NAMALWA (cell line): ENCODE measurements at places on chromosomes 5 and 9.

DNA sequence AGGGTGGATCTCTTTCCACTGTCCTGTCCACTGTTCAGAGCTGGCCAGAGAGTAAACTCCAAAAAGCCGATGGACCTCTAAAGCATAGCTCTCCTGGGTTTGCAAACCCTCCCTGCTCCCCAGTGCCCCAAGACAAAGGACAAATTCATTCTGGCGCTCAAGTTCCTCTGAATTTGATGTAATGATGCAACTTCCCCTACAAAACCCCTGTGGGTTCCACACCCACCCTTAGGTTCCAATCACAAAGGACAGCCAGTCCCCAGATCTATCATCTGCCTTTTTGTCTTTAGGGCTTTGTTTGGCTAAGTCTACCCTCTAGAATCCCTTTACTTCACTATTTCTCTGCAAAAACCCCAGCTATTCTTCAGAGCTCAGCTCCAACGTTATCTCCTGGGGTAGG, 57.4 kb upstream of the SLC25A51 start:
- no peak for DNase-seq

- DNase-seq: no peak
These were observed 199.4 kb downstream of the AUH start for GRCh38 chr9:91162311-91162710.

DNA sequence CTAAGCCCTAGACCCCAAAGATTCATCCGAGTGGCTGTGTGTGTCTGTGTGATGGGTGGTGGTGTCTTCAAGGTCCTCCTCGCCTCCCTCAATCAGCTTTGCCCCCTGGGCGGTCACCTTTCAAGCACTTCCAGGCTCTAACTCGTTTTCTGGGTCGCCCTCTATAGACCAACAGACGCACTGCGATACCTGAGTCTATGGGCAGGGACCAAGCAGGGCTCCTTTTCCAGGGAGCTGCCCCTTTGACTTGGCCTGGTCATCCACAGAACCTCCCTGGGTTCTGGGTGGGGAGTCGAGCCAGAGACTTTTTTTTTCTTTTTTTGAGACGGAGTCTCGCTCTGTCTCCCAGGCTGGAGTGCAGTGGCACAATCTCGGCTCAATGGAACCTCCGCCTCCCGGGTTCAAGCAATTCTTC, 1.1 kb downstream of the SLC27A4 start:
- peak; percentile 89 for DNase-seq

GRCh38 chr5:170269579-170269978, 28.0 kb downstream of the LCP2 start:
- DNase-seq: no peak

- DNase-seq: no peak
These were observed 2.1 kb downstream of the ARHGEF37 start for GRCh38 chr5:149583394-149583793.

DNA sequence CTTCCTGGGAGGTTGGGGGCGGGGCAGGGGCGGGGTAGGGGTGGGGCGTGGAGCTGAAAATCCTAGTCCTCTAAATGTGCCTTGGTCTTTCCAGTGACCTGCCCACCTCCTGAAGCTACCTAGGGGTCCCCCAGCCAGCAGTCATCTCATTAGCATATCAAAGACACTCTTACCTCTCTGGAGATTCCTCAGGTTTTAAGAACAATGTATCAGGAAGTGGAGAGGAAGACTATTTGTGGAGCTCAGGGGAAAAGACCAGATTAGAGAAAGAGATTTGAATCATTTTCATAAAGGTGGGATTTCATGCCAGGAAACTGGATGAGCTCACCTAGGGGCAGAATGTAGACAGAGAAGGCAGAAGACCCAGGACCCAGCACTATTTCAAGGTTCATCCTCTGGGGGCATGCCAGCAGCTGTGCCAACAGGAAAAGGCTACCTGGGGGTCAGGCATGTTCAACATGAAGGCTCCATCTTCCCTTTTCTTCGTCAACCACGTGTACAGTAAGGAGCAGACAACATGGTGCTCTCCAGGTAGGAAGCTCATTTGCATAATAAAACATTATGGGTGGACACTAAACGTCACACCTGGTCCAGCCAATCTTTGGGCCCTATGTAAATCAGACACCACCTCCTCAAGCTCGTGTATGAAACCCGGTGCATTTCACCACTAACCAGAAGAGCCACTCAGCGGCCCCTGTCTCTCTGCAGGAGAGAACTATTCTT, 6.9 kb downstream of the GMCL2 start:
- DNase-seq: peak; percentile 28
